Activated CD4-positive, alpha-beta T cell treated with anti-CD3 and anti-CD28 coated beads, Interleukin-2, amount 10 ng/mL, durations not matched to agents 24 days and 14 days (primary cell): ENCODE measurements at places on chromosomes 1 and 21. TPM values are rescaled to one million over a fixed set of nuclear protein-coding genes. Genes with fewer than 3 reads are reported as not detected.

SLC35A3 gene
- 15.7 and 17.4 TPM in 2 replicates for total RNA-seq

LCE1C gene
- not detected in 2 replicates for total RNA-seq

DNA sequence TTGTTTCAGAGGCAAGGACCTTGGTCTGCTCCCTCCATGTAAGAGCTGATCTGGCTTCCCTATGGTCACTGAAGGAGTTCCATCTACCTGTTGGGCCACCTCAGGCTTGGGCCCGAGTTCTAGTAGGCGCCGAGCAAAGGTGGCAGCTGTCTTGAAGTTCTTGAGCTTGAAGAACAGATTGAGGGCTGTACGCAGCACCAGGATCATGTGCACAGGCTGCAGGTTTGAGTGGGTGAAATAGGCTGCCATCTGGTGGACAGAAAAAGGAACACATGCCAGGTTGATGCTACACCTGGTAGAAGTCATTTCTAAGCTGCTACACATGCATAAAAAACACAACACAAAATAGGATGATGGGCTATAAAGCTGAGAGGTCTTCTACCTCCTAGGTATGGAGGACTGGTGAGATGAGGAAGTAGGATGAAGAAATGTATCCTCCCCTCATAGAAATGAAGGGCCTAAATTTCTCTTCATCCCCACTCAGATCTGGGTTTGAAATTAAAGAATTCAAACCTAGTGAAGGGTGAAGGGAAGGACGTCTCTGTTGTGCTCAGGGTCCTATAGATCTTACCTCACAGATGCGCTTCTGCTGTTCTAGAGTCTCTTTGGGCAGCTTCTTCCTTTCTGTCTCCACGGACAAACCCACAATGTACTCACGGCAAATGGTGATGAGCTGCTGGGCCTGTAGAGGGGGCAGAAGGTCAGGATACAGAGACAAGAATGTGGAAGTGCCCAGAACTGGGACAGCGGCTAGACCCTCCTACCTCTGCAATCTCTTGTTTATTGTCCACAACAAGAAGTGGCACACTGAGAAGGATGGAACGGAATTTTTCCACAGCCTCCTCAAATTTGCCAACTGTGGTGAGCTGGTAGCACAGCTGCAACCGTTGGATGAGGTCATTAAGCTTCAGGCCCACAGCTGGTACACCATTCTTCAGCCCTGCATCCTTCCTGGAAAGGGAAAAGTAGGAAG lies 6.6 kb upstream of the PEX19 start:
- DNase-seq = peak; percentile 90

DNA sequence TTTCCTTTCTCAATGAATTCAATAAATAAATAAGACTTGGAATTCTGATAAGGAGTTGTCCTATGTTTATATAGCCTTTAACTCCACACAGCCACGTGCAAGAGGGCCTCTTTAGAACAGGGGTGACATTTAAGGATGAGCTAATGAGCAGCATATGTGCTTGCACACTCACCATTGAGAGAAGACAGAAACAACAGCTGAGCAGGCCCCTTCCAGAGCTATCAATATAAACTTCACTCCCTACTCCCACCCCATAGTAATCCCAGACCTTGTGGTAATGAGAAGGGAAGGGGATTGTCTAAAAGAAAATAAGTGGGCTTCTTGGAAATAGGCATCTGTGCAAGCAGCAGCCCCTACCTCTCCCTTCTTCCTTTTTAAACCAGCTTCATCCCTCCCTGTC lies 176.0 kb downstream of the SEC16B start:
- DNase-seq = no peak

DNA sequence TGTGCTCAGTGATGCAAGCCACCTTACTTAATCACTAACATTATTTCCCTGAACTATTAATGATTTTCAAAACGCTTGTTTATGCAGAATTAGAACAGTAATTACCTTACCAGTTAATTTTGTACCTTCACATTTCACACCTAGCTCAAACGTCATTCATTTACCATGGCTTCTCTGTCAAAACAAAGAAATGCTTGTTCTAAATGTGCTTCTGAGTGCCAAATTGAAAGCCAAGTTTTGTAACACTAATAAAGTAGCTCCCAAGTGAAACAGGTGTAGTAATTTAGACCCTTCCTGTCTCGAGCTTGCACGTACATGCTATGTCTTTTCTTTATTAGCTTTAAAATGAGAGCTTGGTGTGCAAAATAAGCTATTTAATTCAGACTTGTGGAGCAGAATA lies 533.7 kb upstream of the PKN2 start:
- DNase-seq = no peak
